Mucosa of gallbladder (tissue), 1 donor: ENCODE measurements at places on chromosomes 2 and 18. TPM values are rescaled to one million over a fixed set of nuclear protein-coding genes. Genes with fewer than 3 reads are reported as not detected.

DNA sequence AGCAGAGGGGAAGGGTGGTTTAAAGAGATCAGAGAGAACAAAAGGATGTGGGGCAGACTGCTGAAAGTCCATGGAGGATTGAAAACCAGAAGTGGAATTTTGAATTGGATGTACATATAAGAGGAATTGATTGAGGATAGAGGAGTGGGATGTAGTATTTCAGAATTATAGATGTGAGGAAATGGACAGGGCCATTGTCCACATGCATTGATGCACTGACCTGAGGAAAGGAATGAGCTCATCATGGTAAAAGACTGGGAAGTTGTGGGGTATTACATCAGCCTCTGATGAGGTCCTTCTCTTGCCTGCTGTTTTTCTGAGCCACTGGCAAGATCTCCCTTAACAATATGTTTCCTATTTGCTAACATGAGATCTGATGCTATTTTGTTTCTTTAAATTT is 365.7 kb upstream of the FANCL start:
- DNase-seq, result no peak

DNA sequence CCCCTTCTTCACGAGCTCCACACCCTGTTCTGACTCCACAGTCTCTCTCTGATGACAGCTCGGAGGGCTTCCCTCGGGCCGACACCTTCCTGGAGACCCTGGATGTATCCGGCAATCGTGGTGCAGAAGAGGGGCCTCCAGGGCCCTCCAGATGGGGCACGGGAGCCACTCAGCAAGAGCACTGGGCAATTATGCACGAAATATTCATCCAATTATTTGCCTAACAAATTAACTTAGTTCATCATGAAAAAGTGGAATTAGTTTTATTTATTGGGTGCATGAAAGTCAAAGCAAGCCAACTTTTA is 277.3 kb upstream of the HDAC4 start:
- no peak for DNase-seq

- DNase-seq, result peak; percentile 36
Measured at GRCh38 chr2:226794751-226795171, 4.9 kb downstream of the IRS1 start.

DNA sequence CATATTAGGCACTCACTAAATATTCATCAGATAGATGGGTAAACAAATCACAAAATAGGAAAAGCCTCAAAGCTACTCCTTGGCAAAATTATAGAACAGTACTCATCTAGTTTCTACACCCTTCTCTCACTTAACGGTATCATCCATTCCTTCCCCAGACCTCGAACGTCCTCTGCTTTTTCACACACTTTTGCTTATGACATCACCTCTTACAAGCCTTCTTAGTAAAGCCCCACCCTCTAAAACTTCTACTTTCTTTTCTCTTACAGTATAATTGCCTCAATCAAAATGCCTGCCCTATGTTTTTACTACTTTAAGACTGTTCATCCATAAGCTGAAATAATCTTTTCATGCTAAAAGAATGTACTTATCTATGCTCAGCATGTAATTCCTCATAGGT is 8.1 kb downstream of the CHN1 start:
- no peak for DNase-seq

- DNase-seq, result no peak
Measured at GRCh38 chr2:20423847-20424246, 23.0 kb upstream of the RHOB start.

GRCh38 chr2:101119431-101119830 is 31.8 kb downstream of the TBC1D8 start:
- peak; percentile 48 for DNase-seq

GRCh38 chr2:127057371-127058245 is 49.3 kb downstream of the BIN1 start:
- no peak for DNase-seq

GYPC gene
- total RNA-seq, result 51.1 TPM

GRCh38 chr18:11405804-11406203 is 203.6 kb upstream of the SLC35G4 start:
- DNase-seq, result no peak

DNA sequence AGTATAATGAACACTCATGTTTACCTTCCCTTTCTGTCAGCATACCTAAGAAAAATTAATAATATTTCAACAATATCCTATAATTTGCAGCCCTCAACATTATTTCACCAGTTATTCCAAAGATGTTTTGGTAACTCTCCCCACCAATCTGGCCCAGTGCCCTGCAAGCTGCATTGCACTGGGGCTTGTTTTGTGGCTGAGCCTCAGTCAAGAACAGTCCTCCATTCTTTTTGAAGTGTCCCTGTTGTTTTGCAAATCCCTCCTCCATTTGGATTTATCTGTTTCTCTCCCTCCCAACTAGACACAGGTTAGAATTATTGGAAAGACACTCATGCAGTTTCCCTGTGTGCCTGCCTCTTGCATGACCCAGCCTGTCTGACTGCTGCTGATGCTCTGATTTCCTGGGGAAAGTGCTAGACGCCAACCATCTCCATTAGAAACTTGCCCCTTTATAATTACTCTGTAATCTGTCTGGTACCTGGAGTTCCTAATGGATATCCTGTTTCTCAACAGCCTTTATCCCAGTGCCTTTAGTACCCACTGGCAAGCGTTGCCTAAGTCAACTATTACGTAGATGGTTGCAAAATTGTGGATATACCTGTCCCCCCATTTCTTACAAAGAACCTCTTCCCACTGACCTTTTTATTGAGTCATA is 60.2 kb downstream of the EIF5B start:
- no peak for DNase-seq

- no peak for DNase-seq
Measured at GRCh38 chr2:14975381-14975780, 342.9 kb downstream of the LRATD1 start.

DNA sequence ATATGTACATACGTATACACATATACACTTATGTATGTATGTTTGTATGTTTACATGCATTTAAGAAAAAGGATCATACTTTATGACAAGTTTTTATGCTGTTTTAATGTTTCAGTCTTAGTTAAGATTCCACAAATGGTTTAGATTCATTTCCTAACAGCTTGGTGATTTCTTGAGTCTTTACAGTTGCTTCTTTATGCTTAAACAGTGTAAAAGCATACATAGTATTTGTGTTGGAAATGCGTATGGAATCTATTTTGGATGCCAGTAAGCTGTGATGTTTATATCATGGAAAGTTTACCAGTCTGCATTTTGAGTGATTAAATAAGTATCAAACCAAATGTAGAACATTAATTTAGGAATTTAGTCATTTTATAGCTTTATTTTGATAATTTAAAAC is 55.4 kb downstream of the AGFG1 start:
- no peak for DNase-seq

EFEMP1 gene
- 45.2 TPM for total RNA-seq

LIMS2 gene
- total RNA-seq, result 104 TPM

ZNF892 gene
- total RNA-seq, result 7.8 TPM

GRCh38 chr2:33083699-33084387 is 137.1 kb downstream of the LTBP1 start:
- no peak for DNase-seq

ZAP70 gene
- 12.6 TPM for total RNA-seq

GRCh38 chr2:100793982-100794381 is 26.0 kb upstream of the NPAS2 start:
- no peak for DNase-seq

DNA sequence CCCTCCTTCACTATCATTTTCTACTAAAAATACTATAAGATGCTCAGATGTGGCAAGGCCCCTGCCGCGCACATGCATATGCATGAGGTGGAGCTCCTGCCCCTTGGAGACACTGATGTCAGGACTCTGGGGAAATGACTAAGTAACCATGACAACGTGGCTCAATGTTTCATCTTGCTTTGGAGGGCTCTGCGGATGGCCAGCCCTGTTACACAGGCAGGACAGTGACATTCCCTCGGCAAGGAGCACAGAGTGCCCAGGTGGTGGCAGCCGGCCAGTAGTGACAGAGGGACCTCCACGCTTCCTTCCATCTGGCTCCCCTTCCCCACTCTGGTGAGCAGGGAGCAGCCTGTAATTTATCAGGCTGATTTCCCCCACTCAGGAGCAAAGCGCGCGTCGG is 364.1 kb downstream of the SS18 start:
- DNase-seq, result no peak

DNA sequence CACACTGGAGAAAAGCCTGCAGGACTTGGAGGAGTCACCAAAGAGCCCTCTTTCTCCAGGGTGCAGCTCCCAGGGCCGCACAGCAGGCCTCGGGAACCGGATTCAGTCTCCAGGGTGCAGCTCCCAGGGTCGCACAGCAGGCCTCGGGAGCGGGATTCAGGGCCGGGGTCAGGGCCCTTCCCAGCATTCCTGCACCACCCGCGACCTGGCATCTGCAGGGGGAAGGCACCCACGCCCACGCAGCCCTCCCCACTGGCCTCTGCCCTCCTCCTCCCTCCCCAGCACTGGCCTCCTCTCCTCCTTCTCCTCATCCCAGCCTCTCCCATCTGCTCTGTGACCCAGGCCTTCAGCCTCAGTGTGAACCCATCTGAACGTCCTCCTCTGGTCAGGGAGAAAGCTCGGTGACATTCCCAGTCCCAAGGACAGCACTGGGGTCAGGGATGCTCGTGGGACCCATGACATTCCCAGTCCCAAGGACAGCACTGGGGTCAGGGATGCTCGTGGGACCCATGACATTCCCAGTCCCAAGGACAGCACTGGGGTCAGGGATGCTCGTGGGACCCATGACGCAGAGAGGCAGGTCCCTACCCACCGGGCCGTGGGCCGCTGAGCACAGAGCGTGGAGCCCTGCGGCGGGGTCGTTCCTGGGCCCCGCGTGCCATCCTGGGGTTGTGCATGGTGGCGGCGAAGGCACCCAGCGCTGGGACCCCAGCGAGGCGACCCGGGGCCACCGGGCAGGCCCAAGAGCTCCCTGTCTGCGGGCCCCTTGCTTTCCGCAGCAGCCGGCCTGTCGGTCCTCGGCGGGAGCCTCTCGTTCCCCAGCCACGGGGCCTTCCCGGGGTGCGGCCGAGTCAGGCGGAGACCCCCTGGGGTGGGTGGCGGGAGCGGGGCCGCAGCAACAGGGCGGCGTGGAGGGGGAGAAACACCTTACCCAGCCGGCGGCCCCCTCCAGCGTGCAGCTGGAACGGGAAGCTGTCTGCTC is 550.2 kb upstream of the SALL3 start:
- DNase-seq, result no peak

GRCh38 chr2:55952415-55952814 is 28.8 kb upstream of the EFEMP1 start:
- DNase-seq, result no peak

MAB21L4 gene
- 2.8 TPM for total RNA-seq

DNA sequence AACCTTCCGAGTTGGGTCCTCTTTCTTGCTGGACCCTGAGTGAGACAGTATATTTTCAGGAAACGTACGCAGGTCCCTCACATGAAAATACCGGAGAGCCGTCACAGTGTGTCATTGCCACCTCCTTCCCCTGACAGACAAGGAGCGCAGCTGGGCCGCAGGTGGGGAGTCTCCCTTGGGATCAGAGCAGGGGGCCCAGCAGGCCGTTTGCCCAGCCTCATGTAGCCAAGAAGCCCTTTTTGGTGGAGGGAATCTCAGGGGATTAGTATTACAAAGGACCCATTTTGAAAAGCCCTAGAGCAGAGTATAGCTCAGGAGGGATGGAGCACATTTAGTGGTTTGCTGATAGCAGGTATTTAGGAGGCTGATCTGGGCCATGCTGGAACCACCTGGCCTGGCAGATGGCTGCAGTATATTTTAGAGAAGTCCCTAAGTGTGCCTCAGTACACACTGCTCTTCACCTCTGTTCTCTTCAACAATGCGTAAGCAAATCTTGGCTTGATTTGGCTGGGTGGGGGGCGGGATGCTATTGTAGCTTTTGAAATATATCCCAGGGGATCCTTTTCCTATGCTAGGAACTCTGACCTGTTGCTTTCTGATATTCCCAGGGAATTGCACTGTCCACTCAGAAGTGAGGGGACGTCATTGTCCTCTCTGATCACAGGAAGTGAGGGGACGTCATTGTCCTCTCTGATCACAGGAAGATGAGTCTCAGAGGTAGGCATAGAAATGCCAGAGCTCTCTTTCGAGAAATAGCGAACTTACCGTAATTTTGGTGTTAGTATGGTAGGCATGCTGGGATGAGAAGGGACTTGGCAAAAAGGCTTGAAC is 171.9 kb downstream of the HRH4 start:
- DNase-seq, result no peak

DNA sequence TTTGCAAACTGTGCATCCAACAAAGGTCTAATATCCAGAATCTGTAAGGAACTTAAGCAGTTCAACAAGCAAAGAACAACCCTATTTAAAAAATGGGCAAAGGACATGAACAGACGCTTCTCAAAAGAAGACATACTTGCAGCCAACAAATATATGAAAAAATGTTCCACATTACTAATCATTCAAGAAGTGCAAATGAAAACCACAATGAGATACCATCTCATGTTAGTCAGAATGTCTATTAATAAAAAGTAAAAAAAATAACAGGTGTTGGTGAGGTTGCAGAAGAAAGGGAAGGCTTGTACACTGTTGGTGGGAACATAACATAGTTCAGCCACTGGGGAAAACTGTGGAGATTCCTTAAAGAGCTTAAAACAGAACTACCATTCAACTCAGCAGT is 126.2 kb downstream of the NAT8 start:
- no peak for DNase-seq

MROH2A gene
- total RNA-seq, result 1.2 TPM

- DNase-seq, result no peak
Measured at GRCh38 chr2:207225773-207226172, 60.0 kb upstream of the KLF7 start.

TTN gene
- 92.5 TPM for total RNA-seq

DNA sequence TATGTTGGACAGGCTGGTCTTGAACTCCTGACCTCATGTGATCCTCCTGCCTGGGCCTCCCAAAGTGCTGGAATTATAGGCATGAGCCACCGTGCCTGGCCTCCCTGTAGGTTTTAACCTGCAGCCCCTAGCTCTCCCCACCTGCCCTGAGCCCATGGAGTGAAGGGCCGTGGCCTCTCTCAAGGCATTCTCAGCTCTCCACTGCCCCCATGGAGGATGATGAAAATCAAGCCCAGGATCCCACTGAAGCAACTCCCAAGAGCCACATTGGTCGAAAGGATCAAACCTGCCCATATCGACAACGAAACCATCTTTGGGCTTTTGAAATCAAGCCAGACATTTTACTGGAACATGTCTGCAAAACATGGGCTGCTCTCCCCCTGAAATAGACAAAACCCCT is 22.4 kb upstream of the CREG2 start:
- DNase-seq, result no peak

ALK gene
- total RNA-seq, result 0.20 TPM
